ENCODE measurements at places on chromosomes 2 and 18.

DNA sequence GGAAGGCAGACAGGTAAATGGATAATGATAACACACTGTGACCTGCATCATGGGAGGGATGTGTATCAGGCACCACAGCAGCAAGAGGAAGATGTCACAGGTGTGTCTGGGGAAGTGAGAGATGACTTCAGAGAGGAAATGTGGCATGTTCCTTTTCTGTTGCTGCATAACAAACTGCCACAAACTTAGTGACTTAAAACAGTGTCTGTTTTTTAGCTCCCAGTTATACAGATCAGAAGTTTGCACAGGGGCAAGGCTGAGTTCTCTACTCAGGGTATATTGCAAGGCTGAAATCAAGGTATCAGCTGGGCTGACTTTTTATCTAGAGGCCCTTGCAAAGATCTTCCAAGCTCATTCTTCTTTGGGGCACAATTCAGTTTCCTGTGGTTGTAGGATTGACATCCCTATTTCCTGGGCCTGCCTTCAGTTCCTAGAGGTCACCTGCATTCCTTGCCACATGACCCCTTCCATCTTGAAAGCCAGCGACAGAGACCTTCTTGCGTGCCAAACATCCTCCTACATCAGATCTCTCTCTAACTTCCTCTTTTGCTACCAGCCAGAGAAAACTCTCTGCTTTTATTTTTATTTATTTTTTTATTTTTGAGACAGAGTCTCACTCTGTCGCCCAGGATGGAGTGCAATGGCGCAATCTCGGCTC, 2.1 kb upstream of the MAP3K2 start:
- no peak for DNase-seq

DNA sequence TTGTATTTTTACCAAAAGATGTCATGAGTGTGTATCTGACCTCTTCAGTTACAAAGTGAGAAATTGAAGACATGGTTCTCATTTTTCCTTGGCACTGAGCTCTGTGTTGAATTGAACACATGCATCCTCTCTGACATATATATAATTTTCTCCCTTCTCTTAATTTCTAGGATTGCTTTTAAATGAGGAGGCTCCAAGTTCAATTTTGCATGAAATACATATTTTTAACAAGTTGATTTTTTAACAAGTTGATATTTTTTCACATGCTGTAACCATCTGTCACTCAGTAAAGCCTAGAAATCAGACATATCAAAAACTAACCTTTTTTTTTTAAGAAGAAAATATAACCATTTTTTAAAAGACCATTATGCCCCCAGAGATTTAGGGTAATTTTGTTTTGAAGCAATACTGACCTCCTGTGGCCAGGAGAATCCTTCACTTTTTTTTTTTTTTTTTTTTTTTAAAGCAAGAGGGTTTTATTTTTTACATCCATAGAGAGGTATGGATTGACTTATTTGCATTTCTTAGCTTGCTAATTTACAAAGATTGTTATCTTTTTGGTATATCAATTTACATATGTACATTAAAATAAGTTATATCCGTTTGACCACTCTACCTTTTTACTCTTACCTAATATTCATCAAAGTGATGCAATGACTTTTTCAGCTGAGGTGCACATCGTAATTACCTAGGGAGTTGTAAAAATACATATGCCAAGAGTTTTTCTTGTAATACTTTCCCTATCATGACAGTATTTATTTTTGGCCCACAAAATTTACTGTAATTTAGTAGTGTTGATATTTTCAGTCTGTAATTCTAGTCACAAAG, 161.8 kb downstream of the SOCS6 start:
- DNase-seq: peak; percentile 18

- DNase-seq: no peak
Measured at GRCh38 chr2:203960811-203961210, 24.2 kb downstream of the ICOS start.

- DNase-seq: no peak
Measured at GRCh38 chr2:164972216-164972615, 16.9 kb upstream of the SLC38A11 start.

- DNase-seq: no peak
Measured at GRCh38 chr2:166321076-166321475, 54.7 kb downstream of the SCN9A start.

GRCh38 chr18:75624869-75625268, 197.4 kb upstream of the SMIM21 start:
- DNase-seq: no peak

DNA sequence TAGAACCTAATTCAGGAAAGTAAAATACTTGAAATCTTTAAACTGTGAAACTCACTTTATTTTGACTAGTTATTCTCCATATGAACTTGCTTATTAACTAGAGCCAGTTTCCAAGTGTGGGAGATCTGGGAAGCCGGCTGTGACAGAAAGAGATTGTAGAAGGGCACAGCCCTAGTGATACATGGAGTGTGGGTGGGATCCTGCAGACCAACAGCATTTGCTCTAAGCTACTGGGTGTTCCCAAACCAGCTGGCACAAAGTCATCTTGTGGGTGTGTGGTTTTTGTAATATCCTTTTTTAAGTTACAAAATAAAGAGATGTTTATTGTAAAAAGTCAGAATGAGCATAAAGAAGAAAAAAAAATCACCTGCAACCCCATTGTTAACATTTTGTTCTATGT, 3.4 kb downstream of the DUSP19 start:
- DNase-seq: no peak

GRCh38 chr2:38037757-38038621, 38.0 kb downstream of the CYP1B1 start:
- DNase-seq: no peak

GRCh38 chr2:20473128-20473527, 26.3 kb downstream of the RHOB start:
- no peak for DNase-seq

DNA sequence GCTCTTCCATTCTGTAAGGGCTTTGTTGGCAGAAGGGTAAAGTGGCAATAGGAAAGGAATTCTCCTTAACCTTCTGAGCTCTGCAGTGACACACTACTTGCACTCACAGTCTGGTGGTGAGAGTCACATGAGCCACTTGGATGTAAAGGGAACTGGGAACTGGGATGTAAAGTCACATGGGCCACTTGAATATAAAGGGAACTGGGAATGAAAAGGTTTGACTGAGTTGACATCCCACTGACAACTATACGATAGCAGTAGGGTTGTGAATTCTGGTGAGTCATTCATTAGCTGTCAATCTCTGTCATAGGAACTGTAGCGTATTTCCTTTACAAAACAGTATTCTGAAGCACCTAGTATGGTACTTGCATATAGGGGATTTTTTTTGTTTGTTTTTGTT, 5.5 kb downstream of the RPE start:
- DNase-seq: no peak

All from NCI-H1092 treated with DMSO at 0.1 percent for 48 hours (cell line).